ENCODE measurements at places on chromosomes 13 and 19.

GRCh38 chr13:112997188-112998130 lies 28.4 kb downstream of the MCF2L start:
- DNase-seq: no peak

- peak; percentile 23 for DNase-seq
These were observed 8.6 kb downstream of the RPS9 start for GRCh38 chr19:54209058-54209810.

DNA sequence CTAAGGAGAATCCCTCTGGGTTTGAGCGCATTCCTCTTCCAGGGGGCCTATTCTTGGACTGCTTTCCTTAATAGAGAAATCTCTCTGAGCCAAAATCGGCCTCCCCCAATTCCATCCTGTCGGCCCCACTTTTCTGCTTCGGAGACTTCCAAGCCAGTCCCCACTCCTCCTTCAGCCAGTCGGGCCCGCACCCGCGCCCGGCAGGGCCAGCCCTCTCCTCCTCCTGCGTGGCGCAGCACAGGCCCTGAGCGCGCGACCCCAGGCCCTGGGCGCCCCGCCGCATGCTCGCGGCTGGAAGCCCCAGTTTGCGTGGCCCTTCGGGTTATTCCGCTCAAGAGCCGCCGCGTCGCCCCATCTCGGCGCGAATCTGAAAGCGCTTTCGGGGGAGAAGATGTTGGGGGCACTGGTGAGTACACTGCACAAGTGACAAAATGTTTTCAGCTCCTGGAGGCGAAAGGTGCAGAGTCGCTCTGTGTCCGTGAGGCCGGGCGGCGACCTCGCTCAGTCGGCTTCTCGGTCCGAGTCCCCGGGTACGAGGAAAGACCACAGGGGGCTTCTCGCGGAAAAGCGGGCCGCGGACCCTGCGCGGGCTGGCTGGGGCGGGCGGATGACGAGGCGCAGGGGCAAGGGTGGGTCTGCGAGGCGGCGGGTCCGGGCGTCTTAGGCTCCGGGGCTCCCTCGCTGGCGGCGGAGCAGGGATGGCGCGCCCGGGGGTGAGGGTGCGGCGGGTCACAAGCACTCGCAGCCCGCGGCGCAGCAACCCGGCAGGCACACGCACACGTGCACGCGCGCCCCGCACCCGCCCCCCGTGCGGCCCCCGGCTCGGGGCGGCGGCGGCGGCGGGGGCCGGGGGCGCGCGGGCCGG lies at the start of gene IL17D:
Gene IL17D, plus strand, starts transcription at position 785 of the 865 bp plus-strand sequence. CDS start 303 bp downstream, outside the sequence.
- no peak for DNase-seq

DNA sequence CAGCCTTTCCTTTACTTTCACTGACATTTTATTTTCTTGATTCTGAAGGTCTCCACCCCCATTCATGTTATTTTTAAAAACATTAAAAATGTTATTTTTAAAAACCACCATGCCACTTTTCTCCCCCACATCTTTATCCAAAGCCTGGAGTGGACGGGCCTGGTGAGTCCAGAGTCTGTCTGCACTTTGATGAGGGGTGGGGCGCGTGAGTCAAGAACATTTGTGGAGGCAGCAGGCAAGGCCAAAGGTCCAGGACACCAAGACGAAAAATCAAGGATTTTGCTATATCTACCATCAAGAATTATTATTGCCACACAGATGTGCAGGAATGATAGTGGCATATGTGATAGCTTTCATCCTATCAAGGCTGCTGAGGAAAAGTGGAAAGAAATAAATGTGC lies 224.9 kb downstream of the FGF9 start:
- DNase-seq: no peak

DNA sequence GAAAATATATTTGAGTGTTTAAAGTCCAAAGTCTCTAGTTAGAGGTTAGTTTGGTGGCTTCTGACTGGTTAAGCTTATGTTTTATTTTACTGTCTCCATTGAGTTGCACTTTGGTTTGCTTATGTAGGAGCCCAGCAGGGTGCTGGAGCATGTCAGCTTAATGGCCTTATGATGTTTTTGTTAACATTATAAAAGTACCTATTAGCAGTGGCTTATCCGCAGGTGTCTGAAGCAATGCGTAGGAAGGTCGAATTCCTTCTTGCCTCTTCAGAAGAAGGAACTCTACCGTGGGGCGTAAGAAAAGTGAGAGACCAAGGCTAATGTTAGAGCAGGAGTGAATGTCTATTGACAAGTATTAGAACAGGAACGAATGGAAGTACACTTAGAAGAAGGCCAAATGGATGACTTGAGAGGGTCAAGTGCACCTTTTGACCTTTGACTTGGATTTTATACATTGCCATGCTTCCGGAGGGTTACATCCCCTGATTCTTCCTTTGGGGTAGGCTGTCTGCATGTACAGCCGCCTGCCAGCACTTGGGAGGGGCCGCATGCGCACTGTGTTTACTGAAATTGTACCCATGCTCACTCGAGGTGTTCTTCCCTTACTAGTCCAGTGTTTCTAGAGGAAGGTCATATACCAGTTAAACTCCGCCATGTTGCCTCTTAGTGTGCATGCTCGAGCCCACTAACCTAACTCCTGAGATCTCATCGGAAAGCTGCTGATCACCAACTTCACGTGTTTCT lies 793.9 kb upstream of the PCDH9 start:
- DNase-seq: no peak

DNA sequence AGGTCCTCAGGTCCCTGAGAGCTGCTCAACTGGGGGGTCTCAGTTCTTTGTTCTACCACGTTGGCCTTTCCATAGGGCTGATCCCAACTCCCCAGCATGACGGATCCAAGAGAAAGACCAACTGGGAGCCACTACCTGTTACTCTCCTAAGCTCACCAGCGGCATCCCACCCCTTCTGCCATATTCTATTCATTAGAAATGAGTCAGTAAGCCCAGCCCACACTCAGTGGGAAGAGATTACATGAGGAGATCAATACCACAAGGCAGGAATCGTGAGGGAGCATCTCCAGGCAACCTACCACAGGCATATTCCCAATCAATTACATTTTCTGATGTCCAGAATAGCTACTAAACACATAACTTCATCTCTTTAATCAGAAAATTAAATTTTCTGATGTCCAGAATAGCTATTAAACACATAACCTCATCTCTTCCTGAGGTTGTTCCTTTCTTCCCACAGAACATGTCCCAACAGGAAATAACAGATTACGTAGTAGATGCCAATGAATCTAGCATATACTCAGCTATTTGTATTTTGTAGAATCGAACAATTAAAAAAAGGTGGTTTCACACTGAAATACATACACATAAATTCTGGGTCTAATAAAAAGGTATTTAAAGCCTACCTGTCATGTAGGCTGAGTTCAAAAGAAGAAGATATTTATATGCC lies 708.1 kb upstream of the ARGLU1 start:
- peak; percentile 42 for DNase-seq

DNA sequence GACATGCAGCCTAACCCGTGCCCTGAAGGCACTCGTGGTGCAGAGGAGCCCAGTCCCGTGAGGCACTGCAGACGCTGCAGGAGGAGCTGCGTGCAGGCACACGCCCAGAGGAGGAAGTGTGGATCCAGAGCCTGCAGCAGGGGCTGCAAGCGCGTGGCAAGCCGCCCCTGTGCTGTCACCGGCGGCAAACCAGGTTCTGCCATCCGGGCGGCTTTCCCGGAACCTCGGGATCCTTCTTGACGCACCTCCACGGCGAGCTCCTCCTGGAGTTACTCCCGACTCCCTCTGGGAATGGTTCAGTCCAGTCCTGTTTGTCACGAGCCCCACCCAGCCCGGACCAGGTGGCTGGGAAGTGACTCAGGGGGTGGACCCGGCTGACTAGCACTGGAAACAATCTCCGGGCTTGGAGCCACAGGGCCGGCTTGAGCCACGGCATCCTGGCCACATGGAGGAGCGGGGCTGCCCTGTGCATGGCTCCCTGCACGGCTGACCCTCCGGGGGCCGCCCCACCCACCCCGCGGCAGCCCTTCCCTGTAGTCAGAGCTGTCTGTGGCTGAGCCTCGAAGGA lies 10.2 kb downstream of the DPP9 start:
- peak; percentile 99 for DNase-seq

DNA sequence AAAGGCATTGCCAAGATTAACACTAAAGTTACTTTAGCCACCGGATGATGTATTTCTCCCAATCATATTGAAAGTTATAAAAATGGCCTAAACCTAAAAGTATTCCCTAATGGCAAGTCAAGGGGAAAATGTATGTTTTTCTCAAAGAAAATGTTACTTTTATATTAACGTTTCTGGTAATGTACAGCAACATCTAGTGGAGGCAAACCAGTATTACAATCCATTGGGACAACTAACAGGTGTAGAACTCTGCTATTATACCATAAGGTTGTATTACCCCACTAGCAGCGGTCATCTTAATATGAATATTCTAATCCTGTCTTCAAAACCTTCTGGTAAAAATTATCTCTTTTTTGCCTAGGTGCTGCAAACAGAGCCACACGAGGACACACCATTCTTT lies 69.2 kb downstream of the ZNF100 start:
- peak; percentile 42 for DNase-seq

GRCh38 chr19:52687684-52688083 lies 47.2 kb downstream of the ZNF611 start:
- DNase-seq: no peak

DNA sequence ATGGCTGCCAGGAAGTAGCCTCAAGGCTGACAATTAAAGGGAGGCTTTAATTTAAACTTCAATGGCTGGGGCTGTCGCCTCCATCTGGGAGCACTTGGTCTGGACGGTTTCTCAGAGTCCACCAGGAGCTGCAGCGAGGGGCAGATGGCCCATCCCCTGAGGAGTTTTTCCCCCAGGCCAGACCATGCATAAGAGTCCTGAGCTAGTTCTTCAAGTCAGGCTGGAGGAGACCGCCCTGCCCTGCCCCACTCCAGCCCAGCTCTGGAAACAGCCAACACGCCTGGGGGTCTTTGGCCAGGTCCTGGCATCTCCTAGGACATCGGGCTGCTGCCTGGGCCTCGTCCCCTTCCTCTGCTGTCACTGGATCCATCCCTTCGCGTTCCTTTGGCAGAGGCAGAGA lies 5.3 kb upstream of the ACTN4 start:
- DNase-seq: no peak

GRCh38 chr13:35706721-35707120 lies 230.2 kb upstream of the MAB21L1 start:
- DNase-seq: no peak

- no peak for DNase-seq
These were observed 5.4 kb downstream of the UPF3A start for GRCh38 chr13:114286808-114287207.

GRCh38 chr19:2325281-2326046 lies 2.9 kb downstream of the LSM7 start:
- DNase-seq: no peak

GRCh38 chr19:55504252-55504603 lies 16.0 kb downstream of the SSC5D start:
- no peak for DNase-seq

DNA sequence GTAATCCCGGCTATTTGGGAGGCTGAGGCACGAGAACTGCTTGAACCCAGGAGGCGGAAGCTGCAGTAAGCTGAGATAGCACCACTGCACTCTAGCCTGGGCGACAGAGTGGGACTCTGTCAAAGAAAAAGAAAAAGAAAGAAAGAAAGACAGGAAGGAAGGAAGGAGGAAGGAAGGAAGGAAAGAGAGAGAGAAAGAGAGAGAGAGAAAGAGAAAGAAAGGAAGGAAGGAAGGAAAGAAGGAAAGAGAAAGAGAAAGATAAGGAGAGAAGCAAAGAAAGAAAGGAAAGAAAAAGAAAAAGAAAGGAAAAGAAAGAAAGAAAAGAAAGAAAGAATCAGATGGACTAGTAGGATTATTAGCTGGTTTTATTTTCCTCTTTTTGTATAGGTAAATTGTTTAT lies 22.8 kb downstream of the ZNF541 start:
- no peak for DNase-seq

GRCh38 chr13:106028911-106029310 lies 506.6 kb downstream of the EFNB2 start:
- no peak for DNase-seq

GRCh38 chr13:94079876-94080275 lies 399.6 kb downstream of the DCT start:
- DNase-seq: peak; percentile 42

- DNase-seq: no peak
These were observed 10.3 kb downstream of the KMT2B start for GRCh38 chr19:35727956-35728706.

- no peak for DNase-seq
These were observed 175.5 kb downstream of the COL4A1 start for GRCh38 chr13:110131424-110131823.

- DNase-seq: no peak
These were observed 55.3 kb downstream of the STK24 start for GRCh38 chr13:98521461-98522247.

GRCh38 chr19:39705578-39706188 lies 1.4 kb downstream of the LGALS14 start:
- DNase-seq: no peak

GRCh38 chr19:51546650-51547396 lies 15.4 kb upstream of the SIGLEC6 start:
- DNase-seq: peak; percentile 58

DNA sequence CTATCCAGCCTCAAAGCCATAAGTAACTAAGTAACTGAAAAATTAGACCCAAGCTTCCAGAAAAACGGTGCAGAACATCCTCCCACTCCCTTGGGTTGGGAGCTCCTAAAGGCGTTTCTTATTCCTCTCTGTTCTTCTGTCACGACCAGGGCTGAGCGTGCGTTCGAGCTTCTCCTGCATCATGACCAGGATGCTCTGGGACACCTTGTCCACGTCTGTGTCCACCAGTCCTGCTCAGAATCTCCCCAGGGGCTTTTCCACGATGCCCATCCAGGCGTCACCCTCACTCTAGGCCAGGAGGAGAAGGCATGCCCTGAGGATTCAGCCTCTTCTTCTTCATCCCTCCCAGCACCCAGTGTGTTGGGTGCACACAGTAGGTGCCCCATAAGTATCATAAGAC lies 37.8 kb upstream of the GAS6 start:
- no peak for DNase-seq

- DNase-seq: no peak
These were observed 146.8 kb downstream of the FOXO1 start for GRCh38 chr13:40519637-40520036.

GRCh38 chr13:80339563-80339911 lies 1.4 kb downstream of the SPRY2 start:
- DNase-seq: no peak

GRCh38 chr13:38180670-38181069 lies 169.0 kb upstream of the UFM1 start:
- DNase-seq: no peak

DNA sequence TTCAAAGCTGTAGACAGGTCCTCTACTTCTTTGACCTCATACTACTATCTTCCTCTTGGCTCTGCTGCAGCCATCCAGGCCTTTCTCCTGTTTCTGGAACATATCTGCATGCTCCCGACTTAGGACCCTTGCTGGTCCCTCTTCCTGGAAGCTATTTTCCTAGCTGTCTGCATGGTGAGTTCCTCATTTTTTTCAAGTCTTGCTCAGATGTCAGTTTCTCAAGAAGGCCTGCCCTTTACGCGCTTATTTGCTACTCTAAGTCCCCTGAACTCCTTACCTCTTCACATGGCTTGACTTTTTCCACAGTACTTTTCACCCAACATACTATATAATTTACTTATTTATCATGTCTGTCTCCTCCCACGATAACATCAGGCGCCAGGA lies 31.4 kb downstream of the DNAJC3 start:
- DNase-seq: no peak

GRCh38 chr13:98398581-98398980 lies 178.3 kb downstream of the STK24 start:
- no peak for DNase-seq

GRCh38 chr19:55621673-55622231 lies 2.6 kb downstream of the ZNF784 start:
- no peak for DNase-seq

- peak; percentile 49 for DNase-seq
These were observed 30.7 kb downstream of the LMO7 start for GRCh38 chr13:75666646-75667351.

- DNase-seq: no peak
These were observed 44.2 kb upstream of the SHISA2 start for GRCh38 chr13:26095846-26096610.

Data from cardiac fibroblast (primary cell).